AG08396 (cell line): ENCODE measurements at places on chromosomes 4 and X.
A peak's percentile ranks its signal among the peaks of the same experiment; 100 is the strongest.

DNA sequence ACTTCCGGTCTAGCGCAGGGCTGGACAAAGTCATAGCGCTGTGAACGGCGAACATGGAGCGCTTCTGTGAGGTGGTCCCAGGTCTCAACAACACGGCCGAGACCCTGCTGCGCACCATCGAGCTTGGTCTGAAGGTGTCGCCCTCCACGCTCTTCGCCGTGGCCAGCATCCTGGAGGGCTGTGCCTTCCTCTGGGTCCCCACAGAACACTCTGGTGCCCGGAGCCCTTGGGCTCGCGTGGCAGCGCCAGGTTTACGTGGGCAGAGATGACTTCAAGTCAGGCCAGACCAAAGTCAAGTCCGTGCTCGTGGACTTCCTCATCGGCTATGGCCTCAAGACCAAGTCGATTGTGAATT lies 128.6 kb downstream of the ANAPC4 start:
- DNase-seq, result no peak

- DNase-seq, result peak; percentile 52
Observed at GRCh38 chr4:88104902-88105610, 53.4 kb downstream of the ABCG2 start.

DNA sequence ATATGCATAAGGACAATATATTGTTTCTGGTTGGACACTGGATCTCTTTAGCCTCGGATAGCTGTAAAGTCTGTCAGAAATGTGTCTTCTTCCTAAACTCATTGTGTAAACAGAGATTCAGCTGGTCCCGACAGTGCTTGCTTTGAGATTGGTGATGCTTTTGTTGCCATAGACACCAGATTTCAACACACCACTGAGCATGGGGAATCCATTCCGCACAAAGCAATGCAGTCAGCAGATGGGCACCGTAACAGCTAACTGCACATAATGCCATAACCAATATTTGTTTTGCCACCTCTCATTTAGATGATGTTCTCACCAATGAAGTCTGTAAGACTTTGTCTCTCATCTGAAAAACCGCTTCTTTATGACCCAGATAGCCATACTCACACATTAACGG lies 33.3 kb upstream of the FAM47C start:
- DNase-seq, result no peak

DNA sequence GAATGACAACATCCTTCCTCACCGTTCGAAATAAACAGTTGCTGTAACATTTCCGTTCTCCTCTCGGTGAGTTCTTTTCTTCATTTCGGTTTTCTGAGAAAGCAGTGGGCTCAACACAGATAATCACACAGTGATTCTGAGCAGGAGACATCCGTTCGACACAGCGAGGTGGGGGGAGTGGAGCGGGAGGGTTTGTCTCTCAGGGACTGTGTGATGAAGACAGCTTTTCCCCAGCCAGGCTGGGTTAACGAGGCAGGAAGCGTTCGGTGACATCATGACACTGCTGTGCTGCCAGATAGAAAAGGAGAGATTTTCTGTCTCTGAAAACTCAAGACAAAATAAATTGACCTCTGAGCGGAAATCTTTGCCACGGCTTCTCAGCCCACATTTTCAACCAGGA lies 119.3 kb downstream of the CRLF2 start:
- no peak for DNase-seq

DNA sequence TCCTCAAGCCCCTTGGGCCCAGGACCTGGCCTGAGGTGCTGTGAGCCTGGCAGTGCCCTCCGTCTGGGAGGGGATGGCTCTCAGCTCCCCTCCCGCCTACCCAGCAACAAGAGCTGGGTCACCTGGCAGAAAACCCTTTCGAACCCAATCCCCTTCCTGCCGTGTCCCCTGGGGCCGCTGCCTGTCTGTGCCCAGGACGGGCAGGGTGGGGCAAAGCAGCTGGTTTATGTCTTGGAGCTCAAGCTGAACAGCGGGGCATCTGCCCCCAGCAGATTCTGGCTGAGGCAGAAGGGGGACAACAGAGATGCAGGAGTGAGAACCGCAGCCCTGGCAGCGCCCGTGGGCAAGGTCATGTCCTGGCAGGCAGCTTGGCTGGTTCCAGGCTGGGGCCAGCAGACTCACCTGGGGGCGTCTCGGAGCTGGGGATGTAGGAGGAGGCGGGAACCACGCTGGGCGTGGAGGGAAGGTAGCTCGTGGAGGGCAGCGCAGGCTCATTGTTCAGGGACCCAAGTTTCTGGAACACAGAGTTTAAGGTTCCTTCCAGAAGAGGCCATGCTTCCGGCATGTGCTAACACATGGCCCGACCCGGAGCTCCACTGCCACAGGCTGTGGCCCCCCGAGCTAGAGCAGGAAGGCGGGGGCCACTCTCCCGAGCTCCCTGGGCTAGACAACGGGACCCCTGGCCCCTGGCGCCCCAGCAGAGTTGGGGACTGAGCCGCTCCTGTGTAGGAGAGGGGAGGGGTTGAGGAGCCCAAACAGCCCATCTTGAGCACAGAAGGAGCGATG lies 24.2 kb downstream of the NELFA start:
- no peak for DNase-seq
